ENCODE measurements at places on chromosomes 6 and 20. TPM values are rescaled to one million over a fixed set of nuclear protein-coding genes. Genes with fewer than 3 reads are reported as not detected.

The SLC22A23 gene
- total RNA-seq = 10.9 TPM

The STX11 gene
- 1.6 TPM for total RNA-seq

The GHRH gene
- not detected for total RNA-seq

The C20orf144 gene
- total RNA-seq = 0.17 TPM

The OXT gene
- total RNA-seq = not detected

The GINS1 gene
- total RNA-seq = 4.9 TPM

The LKAAEAR1 gene
- 0.55 TPM for total RNA-seq

The SMIM13 gene
- 22.7 TPM for total RNA-seq

The MRPS10 gene
- 31.7 TPM for total RNA-seq

The PTPRT gene
- total RNA-seq = not detected

All from chondrocyte (in vitro differentiated cells).